ENCODE measurements at places on chromosomes 6 and 20. TPM values are rescaled to one million over a fixed set of nuclear protein-coding genes. Genes with fewer than 3 reads are reported as not detected.

Gene CCM2L
- 18.8 TPM for total RNA-seq

Gene LY86
- 20.2 TPM for total RNA-seq

Gene ZC2HC1B
- total RNA-seq: not detected

Gene TNXB
- 120 TPM for total RNA-seq

Gene CDH26
- 8.4 TPM for total RNA-seq

Gene LY6G6C
- total RNA-seq: not detected

- no peaks in the 10 kb centered on the region for H3K27me3 ChIP-seq
- H3K4me1 ChIP-seq: no peaks in the 10 kb centered on the region
- peak overlapping the region; percentile 19 for H3K4me3 ChIP-seq
- H3K27ac ChIP-seq: peak overlapping the region; percentile 16
- H3K36me3 ChIP-seq: no peaks in the 10 kb centered on the region
These were observed 140.1 kb downstream of the NRN1 start for GRCh38 chr6:5866547-5867051.

GRCh38 chr20:30284281-30284905 is 973.1 kb upstream of the DEFB115 start:
- no peaks in the 10 kb centered on the region for H3K36me3 ChIP-seq
- H3K27ac ChIP-seq: no peak overlapping the region
- no peaks in the 10 kb centered on the region for H3K27me3 ChIP-seq

GRCh38 chr6:69673298-69673697 is 123.5 kb downstream of the LMBRD1 start:
- no peak overlapping the region for H3K27ac ChIP-seq
- DNase-seq: no peak
- H3K27me3 ChIP-seq: no peaks in the 10 kb centered on the region
- no peaks in the 10 kb centered on the region for H3K4me1 ChIP-seq
- peaks cover 50% of the 10 kb centered on the region for H3K36me3 ChIP-seq

GRCh38 chr6:25608558-25609174 is 43.3 kb upstream of the SCGN start:
- no peak overlapping the region for H3K27ac ChIP-seq
- no peak for DNase-seq
- H3K27me3 ChIP-seq: no peaks in the 10 kb centered on the region

DNA sequence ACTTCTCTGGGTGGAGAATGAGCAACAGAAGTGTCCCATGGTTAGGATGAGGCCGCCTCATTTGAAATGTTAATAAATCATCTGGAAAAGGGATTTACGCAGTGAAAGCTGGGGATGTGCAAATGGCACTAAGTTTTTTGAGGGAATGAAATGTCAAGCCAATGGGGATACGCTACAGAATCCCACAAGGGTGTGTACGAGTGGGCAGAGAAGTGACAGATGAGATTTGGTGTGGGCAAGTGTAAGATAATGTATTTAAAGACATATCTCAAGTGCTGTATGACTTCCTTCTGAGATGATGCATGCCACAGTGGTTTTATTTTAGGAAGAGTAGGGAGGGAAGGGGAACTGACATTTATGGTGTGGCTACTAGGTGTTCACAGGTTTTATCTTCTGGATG is 100.6 kb downstream of the LRFN2 start:
- H3K27ac ChIP-seq: no peak overlapping the region
- no peaks in the 10 kb centered on the region for H3K36me3 ChIP-seq
- peaks cover 14% of the 10 kb centered on the region for H3K27me3 ChIP-seq
- no peaks in the 10 kb centered on the region for H3K4me1 ChIP-seq

DNA sequence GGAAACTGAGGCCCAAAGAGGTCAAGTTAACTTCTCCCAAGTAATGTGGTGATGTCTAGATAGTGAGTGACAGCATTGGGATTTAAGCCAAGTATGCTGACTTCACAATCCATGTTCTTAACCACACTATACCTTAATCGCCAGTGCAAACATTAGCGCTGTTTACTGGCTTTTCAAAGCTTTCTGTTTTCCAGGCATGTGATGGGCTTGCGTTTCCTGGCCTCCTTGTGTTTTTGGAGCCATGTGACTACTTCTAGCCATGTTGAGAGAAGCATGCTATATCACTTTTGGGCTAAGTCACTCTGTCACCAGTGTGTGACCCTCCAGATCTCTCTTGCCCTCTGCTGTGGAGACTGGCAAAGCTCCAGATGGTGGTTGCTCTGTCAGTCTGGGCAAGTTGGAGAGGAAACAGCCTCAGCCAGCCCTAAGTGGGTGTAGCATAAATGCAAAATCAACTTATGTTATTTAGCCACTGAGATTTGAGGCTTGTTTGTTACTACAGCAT is 76.9 kb downstream of the ANKRD6 start:
- DNase-seq: no peak
- H3K4me3 ChIP-seq: no peak overlapping the region
- no peak overlapping the region for H3K27ac ChIP-seq

DNA sequence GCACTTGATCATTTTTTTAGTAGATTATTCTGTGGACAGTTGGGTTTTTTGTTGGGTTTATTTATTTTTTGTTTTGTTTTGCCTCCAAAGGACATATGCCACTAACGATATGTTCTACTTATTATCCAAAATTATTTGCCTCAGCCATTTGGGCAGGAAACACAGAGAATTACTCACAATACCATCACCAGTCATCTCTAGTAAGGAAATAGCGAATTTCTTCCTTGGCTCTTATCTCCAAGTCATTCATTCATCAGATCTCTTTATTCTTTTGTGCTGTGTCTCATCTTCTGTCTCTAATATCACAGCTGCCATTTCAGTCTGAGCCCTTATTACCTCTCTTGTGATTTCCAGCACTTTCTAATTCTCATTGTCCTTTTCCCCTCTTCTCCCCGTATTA is 130.4 kb upstream of the SMLR1 start:
- H3K4me1 ChIP-seq: peaks cover 3% of the 10 kb centered on the region
- H3K27ac ChIP-seq: no peak overlapping the region
- no peaks in the 10 kb centered on the region for H3K27me3 ChIP-seq
- H3K36me3 ChIP-seq: no peaks in the 10 kb centered on the region
- no peak overlapping the region for H3K4me3 ChIP-seq
- no peak for DNase-seq

DNA sequence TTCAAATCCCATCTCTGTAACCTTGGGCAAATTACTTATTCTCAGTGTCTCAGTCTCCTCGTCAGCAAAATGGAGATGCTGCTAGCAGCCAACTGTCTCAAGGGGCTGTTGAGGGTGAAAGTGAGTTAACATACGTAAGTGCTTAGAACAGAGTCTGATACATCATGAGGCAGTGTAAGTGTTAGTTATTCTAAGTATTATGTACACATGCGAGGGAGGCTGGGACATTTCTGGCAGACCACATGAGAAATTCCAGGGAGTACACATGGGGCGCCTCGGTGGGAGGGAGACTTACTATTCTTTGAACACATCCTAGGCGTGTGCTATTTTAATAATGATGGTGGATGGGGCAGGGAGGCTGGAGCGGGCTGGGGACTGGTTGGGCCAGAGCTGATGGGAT is 99.1 kb downstream of the DLGAP4 start:
- no peak overlapping the region for H3K4me3 ChIP-seq
- H3K4me1 ChIP-seq: no peaks in the 10 kb centered on the region
- peak; percentile 30 for DNase-seq
- H3K36me3 ChIP-seq: no peaks in the 10 kb centered on the region

- no peak for DNase-seq
- peaks cover 16% of the 10 kb centered on the region for H3K36me3 ChIP-seq
- H3K4me3 ChIP-seq: no peak overlapping the region
These were observed 6.6 kb downstream of the APOBEC2 start for GRCh38 chr6:41059556-41059955.

All from lower lobe of right lung (tissue), 2 donors.